SHP77 treated with DMSO at 0.1 percent for 48 hours (cell line): ENCODE measurements at places on chromosomes 13 and 19.

- peak; percentile 52 for DNase-seq
Observed at GRCh38 chr13:27953676-27954405, 15.3 kb downstream of the CDX2 start.

DNA sequence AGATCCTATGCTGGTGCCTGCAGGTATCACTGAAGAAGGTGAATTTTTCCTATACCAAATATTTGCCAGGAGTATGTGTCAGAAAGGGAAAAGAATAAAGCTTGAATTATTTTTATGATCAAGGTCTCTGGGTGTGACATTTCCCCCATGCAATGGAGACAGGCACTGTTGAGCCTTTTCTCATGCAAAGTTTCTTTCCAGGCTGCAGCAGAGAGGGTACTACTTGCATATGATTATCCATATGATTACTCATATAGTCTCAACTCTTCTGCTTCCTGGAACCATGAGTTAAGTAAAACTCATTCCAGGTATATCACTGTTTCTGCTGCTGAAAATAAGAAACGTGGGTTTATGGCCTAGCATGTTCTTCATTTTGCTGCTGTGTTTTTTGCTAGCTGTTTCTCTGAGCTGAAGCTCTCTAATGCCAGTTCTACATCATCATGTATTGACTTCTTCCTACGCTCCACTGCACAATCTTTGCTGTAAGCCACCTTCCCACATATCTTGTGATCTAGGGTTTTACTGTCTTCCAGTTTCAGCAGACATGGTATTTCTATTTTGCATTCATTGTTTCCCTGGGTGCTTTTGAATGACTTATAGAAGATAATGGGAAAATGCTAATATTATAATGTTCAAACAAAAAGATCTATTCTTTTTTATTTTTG, 278.7 kb upstream of the GPC6 start:
- no peak for DNase-seq

GRCh38 chr19:48418317-48419064, 25.0 kb downstream of the GRIN2D start:
- no peak for DNase-seq

DNA sequence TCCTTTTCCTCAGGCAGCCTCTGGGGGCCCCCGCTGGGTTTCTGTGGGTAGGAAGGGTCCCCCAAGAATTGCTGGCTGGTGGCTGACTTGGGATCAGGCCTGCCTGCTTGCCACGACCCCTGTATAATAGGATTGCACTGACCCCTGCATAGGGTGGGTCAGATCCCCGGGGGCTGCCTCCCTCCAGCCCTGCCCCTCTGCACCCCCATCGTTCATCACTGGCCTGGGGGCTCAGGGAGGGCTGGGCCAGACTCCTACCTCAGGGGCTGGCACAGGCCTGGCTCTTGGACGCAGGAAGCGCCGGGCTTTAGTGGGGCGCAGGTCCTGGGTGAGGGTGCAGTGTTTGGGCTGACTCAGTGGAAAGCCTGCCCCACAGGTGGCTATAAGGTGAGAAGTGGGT, 10.6 kb downstream of the NDUFB7 start:
- no peak for DNase-seq

- no peak for DNase-seq
Observed at GRCh38 chr19:46115396-46116106, 8.9 kb downstream of the IGFL3 start.

GRCh38 chr19:41753159-41753558, 2.2 kb upstream of the CEACAM6 start:
- no peak for DNase-seq

- no peak for DNase-seq
Observed at GRCh38 chr13:97328222-97328790, 105.7 kb upstream of the RAP2A start.

GRCh38 chr13:19882231-19882630, 18.8 kb upstream of the ZMYM5 start:
- DNase-seq = no peak

- DNase-seq = no peak
Observed at GRCh38 chr19:4624301-4624700, 15.0 kb upstream of the TNFAIP8L1 start.

GRCh38 chr13:40484101-40484800, 182.2 kb downstream of the FOXO1 start:
- no peak for DNase-seq

GRCh38 chr13:79492313-79492798, 11.4 kb downstream of the NDFIP2 start:
- DNase-seq = no peak

DNA sequence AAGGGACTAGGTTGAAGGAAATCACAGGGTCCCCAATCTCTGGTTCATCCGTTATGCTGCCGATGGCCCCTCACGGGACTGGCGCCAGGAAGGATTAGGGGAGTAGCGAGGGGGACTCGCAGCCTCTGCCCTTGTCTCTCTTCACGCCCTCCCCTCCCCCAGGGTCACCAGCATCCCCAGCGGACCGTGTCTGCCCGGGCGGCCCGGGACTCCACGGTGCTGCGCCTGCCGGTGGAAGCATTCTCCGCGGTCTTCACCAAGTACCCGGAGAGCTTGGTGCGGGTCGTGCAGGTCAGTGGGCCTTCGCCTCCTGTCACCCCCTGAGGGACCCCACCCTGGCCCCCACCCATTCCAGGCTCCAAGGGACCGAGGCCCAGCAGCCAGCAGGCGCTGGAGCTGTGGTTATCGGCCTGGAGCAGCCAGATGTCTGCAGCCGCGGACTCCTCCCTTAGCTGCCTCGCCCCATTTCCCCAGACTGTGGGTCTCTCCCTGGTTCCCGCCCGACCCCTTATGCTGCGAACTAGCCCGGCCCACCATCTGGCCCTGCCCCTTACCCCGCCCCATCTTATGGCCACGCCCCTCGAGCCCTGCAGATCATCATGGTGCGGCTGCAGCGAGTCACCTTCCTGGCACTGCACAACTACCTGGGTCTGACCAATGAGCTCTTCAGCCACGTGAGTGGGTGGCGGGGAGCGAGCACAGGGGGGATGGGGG, 5.4 kb downstream of the PNPLA6 start:
- no peak for DNase-seq

DNA sequence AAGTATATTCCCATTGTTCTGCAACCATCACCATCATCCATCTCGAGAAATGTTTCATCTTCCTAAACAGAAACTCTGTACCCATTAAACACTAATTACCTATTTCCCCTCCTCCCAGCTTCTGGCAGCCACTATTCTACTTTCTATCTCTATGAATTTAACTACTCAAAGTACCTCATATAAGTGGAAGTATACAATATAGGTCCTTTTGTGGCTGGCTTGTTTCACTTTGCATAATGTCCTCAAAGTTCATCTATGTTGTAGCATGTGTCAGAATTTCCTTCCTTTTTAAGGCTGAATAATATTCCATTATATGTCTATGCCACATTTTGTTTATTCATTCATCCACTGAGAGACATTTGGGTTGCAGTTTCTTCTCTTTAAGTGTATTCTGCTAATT, 159.4 kb downstream of the KCNRG start:
- DNase-seq = no peak

DNA sequence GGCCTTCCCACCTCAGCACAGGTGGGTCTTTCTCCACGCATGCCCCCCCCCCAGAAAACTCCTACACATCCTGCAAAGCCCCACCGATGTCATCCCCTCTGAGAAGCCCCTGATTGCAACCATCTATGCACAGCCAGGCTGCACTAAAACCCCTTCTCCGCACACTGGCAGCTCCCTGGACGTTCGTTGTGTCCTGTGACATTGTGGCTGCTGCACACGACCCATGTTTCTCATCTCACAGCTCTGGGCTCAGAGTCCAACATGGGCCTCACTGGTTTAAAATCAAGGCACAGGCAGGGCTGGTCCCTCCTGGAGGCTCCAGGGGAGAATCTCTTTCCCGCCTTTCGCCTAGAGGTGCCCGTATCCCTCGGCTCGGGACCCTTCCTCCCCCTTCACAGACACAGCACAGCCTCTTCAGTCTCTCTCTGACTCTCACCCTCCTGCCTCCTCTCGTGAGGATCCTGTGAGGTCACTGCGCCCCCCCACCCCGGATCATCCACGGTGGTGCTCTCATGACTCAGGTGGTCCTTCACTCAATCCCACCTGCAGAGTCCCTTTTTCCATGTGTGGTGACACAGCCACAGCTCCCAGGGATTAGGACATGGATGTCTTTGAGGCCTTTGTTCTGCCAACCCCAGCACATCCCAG, 71.2 kb downstream of the GADD45B start:
- DNase-seq = no peak

DNA sequence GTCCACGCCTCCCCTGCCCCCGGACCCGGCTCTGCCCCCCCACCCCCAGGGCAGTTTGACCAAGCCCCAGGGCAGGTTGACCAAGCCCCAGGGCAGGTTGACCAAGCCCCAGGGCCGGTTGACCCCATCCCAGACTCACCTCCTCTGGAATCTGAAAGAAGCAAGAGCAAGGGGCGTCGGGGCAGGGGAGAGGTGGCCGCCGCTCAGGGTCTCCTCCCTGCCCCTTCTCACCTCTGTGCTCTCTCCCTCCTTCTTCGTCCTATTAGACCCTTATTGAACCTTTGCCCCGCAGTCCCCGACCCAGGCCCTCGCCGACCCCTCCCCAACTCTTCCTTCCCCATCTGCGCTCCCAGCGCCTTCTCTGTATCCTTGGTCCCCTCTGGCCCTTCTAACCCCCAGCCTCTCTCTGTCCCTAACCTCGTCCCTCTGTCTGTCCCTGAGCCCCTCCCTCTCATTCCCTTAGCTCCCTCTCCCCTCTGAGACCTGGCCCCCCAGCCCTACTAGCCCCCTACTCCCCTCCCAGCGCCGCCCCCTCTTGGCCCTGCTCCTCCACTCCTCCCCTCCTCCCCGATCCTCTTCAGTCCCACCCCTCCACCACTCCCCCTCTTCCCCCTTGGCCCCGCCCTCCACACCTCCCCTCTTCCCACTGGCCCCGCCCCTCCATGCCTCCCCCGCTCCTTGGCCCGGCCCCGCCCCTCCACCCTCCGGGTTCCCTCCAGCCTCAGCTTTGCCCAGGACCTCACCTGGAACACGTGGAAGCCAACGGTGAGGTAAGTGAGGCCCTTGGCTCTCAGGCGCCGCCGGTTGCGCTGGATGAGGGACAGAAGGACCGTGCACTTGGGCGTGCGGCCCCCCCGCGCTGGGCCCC, 7.6 kb downstream of the CAPN12 start:
- no peak for DNase-seq

DNA sequence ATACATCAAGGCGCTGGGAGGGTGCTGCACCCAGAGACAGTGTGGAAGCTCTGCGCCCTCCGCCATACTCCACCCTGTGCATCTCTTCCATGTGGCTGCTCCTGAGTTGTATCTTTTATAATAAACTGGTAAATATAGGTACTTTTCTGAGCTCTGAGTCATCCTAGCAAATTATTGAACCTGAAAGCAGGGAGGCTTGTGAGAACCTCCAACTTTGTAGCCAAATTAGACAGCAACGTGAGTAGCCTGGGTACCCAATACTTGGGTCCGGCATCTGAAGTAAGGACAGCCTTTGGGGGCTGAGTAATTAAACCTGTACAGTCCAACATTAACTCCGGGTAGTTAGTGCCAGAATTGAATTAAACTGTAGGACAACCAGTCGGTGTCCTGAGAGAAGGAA, 57.4 kb downstream of the RUBCNL start:
- no peak for DNase-seq

DNA sequence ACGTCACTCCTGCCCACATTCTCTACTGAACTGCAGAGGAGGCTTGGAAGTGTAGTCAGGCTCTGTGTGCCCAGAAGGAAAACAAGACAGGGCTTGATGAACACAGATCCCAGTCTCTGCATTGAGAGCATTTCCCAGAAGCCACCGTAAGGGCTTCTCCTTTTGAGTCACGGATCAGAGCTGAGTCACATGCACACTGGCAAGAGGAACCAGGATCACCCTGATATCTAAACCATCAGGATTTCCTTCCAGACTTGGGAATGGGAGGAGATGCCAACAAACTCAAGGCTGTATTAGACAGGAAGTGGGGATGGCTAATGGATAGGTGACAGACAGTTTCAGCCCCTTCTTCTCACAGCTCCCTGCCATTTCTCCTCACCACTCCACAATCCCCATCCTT, 17.7 kb upstream of the FBXO17 start:
- no peak for DNase-seq

DNA sequence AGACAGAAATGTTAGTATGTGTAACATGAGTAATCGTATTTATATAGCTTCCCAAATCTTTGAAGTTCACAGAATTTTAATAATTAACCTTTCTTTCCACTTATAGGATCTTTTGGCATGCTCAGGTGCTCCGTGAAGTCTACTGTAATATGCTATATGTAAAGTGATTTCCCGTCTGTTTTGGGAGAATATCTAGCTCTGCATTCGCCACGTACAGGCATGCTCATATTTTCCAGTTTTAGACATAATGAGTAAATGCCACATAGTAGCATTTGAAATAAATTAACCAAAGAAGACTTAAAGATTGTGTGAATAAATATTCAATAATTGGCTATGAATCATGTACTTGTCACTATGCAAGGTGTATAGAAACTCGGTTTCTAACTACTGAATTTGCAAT, 189.0 kb upstream of the CSNK1A1L start:
- DNase-seq = no peak

- no peak for DNase-seq
Observed at GRCh38 chr13:37621811-37622361, 23.3 kb upstream of the POSTN start.

- DNase-seq = no peak
Observed at GRCh38 chr19:56092685-56093631, 28.1 kb downstream of the ZNF787 start.

- no peak for DNase-seq
Observed at GRCh38 chr19:38852231-38853044, 2.7 kb upstream of the HNRNPL start.
